ENCODE measurements at places on chromosomes 2 and 18.

GRCh38 chr2:125004106-125004800, 979.2 kb downstream of the CNTNAP5 start:
- DNase-seq: no peak

GRCh38 chr18:76805221-76805620, 17.1 kb upstream of the ZNF236 start:
- DNase-seq: no peak

- no peak for DNase-seq
These were observed 304.6 kb downstream of the NUP35 start for GRCh38 chr2:183428881-183429280.

- DNase-seq: no peak
These were observed 84.8 kb upstream of the NCKAP5 start for GRCh38 chr2:133653056-133653455.

DNA sequence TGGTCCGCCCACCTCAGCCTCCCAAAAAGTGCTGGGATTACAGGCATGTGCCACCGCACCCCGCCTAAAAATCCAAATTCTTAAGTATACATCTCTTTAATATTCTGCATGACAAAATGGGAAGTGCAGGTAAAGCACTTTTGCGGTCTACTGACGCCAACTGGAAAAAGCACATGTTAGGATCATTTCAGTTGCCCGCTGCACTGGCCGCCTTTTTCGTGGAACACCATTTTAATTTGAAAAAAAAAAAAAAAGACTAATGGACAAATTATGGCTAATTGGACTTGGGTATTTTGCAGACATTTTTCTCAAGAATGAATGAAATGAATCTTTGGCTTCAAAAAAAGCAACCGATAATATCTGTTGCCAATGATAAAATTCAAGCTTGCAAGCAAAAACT, 129.3 kb upstream of the GPC1 start:
- no peak for DNase-seq

DNA sequence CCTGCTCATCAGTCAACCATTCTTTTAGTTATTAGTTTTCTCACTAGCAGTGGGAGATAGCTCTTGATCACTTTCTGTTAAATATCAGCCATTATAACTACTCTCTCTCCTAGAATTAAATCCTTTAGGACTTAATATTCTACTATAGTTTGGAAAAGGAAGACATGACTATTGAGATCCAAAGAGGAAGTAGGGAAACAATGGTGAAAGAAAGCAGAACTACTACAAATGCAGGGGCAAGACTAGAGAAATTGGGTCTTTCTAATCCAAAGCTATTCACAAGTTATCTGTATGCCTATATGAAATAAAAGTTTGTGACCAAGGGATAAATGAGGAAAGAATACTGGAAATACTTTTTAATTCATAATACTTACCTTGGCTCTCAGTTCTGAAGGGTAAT, 65.1 kb downstream of the SRBD1 start:
- DNase-seq: no peak

DNA sequence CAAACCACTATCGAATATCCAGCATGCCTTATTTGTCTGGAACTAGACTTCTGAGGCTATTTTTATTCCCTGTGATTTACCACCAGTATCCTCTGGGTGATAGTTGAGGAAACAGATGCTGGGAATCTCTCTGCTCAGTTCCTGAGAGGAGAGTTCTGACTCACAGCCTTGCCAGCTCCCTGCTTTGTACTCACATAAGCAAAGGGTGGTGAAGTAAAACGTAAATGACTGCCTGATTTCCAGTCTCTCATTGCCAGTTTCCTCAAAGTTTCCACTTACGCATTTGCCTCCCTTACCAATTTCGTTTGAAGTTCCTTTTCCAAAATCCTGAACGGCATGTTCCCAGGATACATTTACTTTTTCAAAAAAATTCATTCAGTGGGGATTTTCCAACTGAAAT, 69.2 kb upstream of the HNRNPA3 start:
- no peak for DNase-seq

DNA sequence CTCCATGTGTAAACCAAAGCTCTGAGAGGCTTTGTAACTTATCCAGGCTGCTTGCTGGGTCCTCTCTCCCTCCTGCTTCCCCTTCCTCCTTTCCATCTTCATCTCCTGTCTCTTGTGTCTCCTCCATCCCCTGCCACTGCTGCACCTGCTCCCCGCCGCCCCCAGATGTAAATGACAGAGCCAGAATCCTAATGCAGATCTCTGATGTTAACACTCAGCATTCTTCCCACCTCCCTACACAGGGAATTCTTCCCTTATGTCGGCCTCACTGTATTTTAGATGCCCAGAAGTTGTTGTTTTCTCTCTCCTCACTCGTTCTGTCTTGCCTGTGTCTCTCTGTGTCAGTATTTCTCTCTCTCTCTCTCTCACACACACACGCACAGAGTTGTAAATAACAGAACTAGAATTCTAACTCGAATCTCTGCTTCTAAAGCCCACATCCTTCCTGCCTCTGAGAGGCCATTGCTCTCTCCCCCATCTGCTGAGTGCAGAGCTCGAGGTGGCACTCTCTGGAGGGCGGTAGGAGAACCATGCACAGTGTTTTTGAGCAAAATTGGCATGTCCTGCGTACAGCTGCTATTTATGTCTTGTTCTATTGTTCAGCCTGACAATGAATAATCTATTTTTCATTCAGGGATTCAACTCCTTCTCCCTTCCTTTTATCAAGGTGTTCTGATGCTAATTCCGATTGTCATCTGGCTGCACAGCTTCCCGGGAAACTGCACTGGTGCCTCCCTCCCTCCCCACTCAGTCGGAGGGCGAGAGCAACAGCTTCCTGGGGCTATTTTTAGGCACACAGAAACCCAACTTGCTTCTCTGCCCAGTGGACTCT, 219.9 kb downstream of the SH3RF3 start:
- no peak for DNase-seq

DNA sequence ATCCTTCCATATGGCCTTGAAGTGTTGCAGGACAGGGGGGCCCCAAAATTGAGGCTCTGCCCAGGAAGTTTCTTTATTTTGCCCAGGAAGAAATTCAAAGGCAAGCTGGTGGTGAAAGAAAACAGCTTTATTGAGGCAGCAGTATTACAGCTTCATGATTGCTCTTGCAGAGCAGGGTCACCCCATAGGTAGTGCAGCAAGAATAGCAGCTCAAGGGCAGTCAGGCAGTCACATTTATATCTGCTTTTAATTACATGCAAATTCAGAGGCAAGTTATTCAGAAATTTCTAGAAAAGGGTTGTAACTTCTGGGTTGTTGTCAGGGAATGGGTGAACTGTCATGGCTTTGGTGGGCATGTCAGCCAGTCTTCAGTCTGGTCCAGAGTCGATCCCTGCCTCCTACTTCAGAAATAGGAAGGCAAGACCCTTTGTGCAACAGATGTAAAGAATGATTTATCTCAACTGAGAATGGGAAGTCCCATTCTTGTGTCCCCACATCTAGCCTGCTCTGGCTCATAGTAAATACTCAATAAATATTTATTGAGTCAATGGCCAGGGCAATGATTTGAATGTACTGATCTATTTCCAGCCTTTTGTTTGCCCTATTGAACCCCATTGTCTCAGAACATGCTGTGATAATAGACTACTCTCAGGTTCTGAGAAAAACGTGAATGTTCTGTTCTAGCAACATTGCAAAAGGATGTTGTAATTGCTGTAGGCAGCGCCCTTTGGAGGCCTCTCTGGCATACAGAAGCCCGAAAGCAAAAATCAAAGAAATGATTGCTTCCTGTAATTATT, 129.8 kb downstream of the MYO3B start:
- DNase-seq: no peak

GRCh38 chr2:140600116-140600515, 1530.7 kb downstream of the LRP1B start:
- DNase-seq: no peak

DNA sequence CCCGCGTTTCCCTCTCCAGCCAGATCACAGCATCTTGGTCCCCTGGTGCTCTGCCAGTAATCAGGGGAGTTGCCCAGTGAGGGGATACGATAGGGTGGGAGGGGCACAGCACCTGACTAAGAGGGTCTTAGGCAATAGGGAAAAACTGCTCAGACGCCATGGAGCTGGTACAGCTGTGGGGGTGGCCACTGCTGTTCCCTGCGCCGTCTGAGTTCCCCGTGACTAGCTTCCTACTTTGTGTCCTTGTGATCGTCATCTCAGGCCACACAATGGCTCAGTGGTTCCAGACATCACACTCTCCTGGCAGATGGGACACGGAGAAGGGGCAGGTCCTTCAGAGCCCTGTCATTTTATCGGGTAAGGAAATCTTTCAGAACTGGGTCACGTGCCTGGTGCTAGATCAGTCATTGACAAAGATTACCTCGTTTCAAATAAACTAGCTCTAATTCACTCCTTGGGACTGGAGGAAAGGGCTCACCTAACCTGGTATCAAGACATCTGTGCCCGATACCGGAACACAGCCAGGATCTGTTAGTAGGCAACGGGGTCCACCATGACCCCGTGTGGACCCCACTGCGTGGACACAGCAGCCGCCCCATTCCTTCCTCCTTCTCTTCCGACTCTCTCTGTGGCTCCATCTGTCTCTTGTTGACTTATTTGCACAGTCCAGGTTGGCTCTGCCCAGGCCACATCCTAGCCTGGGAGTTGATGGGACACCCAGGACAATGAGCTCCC, 101.6 kb downstream of the PTGR3 start:
- no peak for DNase-seq

DNA sequence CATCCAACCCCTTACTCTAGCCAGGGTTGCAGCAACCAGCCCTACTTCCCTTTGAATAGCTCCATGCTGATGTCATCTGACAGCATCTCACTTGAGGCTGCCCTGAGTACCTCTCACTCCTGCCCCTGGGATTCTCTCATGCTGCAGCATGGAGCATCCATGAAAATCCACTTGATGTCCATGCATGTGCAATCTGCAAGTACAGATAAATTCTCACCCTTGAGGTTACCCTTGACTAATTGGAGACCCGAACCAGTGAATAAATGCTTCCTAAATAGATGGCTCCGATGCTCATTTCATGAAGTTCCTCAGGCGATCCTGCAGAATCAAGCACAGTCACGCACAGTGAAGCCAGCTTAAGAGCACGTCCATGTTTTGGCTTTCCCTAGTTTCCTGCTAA, 298.3 kb downstream of the RBM43 start:
- DNase-seq: no peak

DNA sequence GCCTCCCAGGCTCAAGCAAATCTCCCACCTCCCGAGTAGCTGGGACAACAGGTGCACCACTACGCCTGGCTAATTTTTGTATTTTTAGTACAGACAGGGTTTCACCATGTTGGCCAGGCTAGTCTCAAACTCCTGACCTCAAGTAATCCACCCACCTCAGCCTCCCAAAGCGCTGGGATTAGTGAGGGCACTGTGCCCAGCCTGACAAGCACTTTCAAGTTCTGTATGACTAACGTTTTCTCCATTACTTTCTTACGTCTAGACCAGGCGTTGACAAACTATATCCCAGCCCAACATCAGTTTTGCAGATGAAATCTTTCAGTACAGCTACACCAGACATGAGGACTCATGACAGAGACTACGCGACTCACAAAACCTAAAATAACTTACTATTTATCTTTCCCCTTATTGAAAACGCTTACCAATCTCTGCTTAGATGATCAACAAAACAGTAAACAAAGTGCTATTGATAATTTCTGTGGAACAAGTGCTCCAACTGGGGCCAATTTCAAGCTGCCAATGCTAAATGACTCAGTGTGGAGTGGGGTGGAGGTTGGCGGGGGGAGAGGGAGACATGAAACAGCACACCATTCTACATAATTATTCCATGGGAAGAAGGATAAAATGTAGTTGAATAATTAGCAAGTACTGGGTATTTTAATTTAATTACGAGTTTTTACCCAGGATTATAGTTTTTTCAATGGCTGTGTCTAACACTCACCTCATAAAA, 59.1 kb downstream of the SAP130 start:
- no peak for DNase-seq

- no peak for DNase-seq
These were observed 217.9 kb upstream of the RND3 start for GRCh38 chr2:150705357-150705756.

GRCh38 chr2:1674276-1674675, 70.0 kb downstream of the PXDN start:
- no peak for DNase-seq

GRCh38 chr18:22170421-22171257, 1.2 kb downstream of the GATA6 start:
- DNase-seq: no peak

DNA sequence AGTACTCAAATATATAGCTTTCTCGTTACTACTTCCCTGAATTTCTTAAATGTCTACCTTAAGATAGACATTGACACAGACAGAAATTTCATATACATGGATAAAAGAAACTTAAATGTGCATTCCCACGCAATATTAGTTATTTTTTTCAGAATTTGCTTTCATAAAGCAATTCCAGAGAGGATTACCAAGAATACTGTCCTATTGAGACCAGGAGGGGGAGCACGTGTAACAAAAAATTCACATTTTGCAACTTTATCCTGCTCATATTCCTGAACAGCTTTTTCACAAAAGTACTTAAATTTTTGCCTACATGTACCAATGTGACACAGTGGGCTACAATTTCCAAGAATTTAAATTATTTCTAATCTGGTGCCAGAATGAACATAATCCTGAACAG, 30.7 kb upstream of the ERCC3 start:
- no peak for DNase-seq

- DNase-seq: no peak
These were observed 43.0 kb upstream of the BCL11A start for GRCh38 chr2:60596411-60596810.

GRCh38 chr18:67875944-67876343, 359.4 kb upstream of the DSEL start:
- DNase-seq: no peak

DNA sequence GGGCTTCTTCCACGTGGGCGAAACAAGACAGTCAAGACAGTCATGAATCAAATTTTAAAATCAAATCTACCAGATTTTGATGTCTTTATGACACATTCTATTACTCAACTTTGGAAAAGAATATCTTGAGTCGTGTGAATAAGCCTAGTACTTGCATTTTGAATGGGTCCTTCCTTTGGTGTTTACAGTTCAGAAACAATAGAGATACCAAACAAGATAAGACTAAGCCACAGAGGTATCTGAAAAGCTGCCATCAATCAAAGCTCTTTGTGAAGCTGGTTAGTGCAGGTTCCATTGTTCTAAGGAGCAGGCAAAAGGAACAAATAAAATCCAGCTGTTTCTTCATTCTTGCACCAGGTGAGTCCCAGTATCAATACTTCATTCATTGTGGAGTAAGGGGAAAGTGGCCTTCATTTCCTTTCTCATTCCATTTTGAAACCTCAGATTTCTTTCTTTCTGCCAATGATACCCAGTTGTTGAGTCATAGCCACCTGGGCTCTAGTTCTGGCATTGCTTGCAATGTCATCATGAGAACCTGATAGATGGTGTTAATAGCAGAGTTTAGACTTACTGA, 151.7 kb upstream of the L3MBTL4 start:
- no peak for DNase-seq

GRCh38 chr2:70456585-70457495, 96.8 kb downstream of the TGFA start:
- DNase-seq: no peak

DNA sequence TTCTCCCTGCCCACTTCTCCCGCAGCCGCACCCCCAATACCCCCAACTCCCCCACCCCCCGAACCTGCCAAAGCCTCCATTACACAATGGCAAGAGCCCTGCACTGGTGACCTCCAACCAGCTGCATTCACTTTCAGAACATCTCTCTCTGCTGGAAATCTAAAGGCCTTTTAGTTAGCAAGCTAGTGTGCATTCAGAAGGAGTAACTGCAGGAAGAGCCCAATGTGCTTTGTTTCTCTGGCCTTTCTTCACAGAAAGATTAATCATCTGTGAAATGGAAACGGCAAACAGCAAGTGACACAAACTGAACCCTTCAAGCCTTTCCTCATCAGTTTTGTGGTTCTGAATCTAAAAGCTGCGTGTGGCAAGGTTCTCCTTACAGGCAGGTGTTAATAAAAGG, 124.2 kb downstream of the OLA1 start:
- no peak for DNase-seq

All from cerebellar nuclear complex (tissue), 1 donor.